ENCODE measurements at places on chromosomes 5 and 9.

GRCh38 chr5:81817980-81818379 lies 67.1 kb upstream of the SSBP2 start:
- peak; percentile 32 for DNase-seq

DNA sequence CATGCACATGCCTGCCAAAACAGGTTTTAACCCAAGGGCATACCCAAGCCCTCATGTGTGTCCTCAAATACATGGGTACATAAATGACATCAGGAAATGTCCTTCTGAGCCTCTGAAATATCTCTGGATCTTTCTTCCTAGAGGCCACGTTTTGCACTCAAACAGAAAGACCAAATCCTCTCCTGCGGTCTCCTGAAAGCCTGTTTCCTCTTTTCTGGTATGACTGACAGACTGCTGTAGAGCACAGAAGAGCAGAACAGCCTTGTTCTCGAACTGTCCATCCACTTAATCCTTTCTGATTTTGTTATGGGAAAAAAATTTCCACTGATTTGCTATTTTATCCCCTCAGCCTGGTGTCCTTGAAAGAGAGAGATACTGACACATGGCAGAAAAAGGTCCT lies 107.2 kb downstream of the ASTN2 start:
- no peak for DNase-seq

DNA sequence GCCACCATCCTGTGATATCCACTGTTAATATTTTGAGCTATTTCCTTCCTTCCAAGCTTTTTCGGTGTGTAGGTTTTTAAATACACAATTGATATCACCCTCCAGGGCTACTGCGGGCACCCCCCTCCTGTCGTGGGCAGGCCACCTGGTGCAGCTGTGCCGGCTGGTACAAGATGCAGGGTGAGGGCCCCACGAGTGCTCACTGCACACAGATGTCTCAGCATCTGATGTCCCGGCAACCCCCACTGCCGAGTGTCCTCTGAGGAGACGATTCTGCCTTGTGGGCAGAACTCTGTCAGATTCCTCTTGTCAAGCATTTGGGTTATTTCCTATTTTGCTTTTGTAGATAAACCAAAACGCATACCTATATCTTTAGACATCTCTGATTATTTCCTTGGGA lies 25.1 kb downstream of the CACNA1B start:
- no peak for DNase-seq

GRCh38 chr5:150235500-150235854 lies 45.6 kb downstream of the SLC6A7 start:
- no peak for DNase-seq

DNA sequence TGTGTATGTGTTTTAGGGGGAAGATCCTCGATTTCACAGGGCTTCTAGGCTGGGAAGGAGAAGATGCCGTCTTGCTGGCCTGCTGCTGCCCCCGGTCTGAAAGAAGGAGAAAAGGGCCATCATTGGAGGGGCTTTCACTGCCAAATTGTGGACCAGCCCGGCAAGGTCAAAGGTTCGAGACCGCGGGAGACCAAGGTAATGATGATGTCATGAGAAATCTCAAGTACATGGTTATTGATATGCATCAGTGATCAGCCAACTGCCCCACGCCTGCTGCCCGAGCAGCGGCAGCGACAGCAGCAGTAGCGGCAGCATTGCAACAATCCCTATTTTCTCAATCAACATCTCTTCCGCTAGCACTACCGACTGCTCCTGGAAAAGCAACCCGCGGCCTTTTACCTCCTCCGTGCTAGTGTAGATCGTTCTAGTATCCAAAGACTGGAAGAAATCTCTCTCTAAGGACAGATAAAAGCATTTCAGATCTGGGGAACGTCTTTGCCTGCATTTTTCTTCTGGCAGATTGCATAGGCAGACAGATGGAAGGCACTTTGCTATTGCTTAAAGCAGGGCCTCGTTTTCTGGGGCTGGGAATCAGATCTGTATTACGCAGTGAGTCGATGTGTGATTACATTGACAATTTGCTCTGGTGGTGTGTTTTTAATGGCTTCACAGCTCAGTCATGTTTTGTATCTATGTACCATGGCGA lies 215.3 kb downstream of the MEF2C start:
- DNase-seq, result no peak

- DNase-seq, result no peak
These were observed 37.9 kb upstream of the SH3PXD2B start for GRCh38 chr5:172492097-172492840.

DNA sequence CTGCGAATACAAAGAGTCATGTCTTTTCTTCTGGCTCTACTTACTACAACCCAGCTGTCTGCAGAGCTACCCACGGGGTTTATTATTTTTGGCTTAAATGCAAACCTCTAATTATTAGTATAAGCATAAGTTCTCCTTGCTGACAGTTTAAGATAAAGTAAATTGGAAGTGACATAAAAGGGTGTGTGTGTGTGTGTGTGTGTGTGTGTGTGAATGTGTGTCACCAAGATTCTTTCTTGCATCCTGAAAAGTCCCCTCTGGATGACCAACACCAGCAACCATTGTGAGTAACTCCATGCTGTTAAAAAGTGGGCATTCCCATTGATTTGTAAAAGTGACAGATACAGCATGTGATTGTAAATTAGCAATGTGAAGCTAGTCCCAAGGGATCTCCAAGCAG lies 803.8 kb upstream of the ZNF608 start:
- DNase-seq, result no peak

GRCh38 chr5:76570153-76570552 lies 53.0 kb downstream of the F2RL2 start:
- no peak for DNase-seq

DNA sequence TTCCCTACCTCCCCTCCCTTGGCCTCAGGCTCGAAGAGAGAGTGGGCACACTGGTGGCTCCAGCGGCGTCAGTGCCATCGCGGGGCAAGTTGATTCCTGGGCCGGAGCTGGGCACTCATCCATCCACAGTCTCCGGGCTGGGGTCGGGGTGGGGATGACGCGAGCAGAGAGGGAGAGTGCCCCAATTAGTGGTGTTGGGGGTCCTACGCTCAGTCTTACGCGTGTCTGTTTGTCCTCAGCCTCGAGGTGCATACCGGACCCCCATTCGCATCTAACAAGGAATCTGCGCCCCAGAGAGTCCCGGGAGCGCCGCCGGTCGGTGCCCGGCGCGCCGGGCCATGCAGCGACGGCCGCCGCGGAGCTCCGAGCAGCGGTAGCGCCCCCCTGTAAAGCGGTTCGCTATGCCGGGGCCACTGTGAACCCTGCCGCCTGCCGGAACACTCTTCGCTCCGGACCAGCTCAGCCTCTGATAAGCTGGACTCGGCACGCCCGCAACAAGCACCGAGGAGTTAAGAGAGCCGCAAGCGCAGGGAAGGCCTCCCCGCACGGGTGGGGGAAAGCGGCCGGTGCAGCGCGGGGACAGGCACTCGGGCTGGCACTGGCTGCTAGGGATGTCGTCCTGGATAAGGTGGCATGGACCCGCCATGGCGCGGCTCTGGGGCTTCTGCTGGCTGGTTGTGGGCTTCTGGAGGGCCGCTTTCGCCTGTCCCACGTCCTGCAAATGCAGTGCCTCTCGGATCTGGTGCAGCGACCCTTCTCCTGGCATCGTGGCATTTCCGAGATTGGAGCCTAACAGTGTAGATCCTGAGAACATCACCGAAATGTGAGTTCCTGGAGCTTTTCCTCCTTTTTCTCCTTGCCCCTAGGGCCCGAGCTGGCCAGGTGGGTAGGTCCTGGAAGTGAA lies 861 bp downstream of the NTRK2 start:
- DNase-seq, result no peak

DNA sequence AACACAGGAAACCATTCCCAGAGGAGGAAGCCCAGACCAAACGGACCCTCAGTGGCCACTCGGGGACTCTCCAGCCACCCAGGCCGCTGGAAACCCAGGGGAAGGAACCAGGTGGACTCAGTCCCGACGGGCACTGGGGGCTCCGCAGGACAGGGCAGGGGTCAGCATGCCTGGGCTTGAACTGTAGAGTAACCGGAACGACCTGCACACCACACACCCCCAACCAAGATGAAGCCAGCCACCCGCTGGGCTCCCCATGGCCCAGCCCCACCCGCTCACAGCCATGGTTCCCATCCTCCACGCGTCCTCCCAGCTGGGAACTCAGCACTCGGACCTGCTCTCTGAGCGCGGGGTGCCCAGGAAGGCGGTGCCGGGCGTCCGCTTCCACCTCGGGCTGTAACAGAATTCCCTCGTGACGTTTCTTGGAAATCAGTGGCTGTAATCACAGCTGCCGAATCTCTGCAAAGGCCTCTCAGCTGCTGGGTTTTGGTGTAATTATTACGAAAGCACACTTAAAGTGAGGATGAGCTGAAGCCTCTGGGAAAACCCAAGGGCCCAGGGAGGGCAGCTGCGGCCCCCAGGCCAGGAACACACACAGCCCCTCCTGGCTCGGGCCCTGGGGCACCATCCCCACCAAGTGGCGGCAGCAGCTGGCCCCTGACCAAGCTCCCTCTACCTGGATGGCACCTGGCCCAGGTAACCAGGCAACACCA lies 13.8 kb downstream of the NACC2 start:
- DNase-seq, result no peak

- DNase-seq, result no peak
These were observed 64.6 kb upstream of the FCN1 start for GRCh38 chr9:134982311-134982710.

DNA sequence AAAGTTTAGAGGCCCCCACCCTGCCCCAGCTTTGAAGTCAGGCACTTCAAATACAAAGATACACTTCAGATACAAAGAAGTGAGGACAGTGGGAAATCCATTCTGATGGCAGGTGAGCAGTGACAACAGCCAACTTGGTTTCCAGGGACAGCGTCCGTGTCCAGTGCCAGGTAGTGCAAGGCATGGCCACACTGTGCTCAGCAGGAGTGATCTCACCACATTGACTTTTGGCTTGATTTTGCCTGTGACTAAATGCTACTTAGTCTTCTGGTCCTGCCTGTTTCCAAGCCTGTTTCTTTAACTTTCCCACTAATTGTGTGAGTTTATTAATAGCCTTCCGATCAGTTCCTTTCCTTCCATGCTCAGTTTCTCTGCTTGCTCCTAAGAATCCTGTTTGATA lies 72.6 kb upstream of the PALM2AKAP2 start:
- no peak for DNase-seq

DNA sequence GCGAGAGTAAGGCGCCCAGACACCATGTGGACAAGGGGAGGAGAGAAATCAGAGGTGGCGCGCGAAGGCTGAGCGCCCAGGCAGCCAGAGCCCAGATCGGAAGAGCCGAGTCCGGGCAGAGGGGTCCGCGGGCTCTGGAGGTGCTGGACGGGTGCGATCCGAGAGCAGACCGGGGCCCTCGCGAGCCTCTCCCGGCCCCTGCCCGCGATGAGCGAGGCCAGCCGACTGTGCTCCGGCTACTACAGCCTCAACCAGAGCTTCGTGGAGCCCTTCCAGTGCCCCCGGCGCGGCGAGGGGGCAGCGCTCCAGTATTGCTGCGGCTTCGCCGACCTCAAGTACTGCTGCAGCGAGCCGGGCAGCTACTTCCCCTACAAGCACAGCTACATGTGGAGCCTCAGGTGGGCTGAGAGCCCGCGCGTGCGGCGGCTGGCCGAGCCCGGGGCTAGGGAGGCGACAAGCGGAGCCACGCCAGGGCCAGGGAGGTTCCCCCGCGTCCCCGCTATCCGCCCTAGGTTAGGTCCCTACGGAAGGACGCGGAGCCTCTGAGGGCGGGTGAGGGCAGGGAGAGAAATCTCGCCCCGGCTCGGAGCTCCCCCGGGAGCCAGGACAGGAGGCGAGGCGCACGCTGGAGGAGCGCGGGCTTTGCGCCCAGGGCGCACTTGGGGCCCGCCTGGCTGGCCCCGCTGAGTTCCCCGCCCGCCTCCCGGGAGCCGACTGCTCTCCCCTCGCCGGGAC lies at the start of gene SHISAL2B:
SHISAL2B (plus strand) TSS at position 87 of the 735 bp plus-strand sequence; CDS start at position 208, 121 bp downstream.
- DNase-seq, result no peak

GRCh38 chr9:69389437-69389995 lies 64.5 kb downstream of the ENTREP1 start:
- DNase-seq, result no peak

- no peak for DNase-seq
These were observed 12.1 kb upstream of the DIPK1B start for GRCh38 chr9:136700304-136700703.

DNA sequence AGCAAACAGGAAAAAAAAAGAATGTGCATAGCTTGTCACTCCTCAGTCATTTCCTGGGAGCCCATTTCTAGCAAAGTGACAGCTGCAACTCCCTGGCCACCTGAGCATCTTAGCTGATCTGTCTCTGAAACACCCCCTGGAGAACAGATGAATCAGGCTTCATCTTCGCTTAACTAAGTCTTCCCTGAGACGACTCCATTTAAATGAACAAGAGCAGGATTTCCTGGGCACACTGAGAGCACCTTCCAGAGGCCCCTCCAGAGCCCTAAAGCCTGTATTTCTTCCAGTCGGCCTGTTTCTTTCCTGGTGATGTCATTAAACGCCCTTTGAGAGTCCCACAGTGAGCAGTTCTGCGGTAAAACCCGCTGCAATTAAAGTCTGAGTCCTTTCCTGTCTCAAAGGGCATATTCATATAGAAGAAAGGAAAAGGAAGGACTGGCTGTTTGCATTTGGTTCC lies 13.9 kb downstream of the TGFBI start:
- no peak for DNase-seq

- no peak for DNase-seq
These were observed 34.8 kb upstream of the TENT4A start for GRCh38 chr5:6678385-6678784.

GRCh38 chr9:33161011-33161588 lies 6.0 kb downstream of the B4GALT1 start:
- peak; percentile 65 for DNase-seq

- DNase-seq, result no peak
These were observed 16.1 kb downstream of the FBP1 start for GRCh38 chr9:94623253-94623652.

GRCh38 chr5:80238097-80238496 lies 17.8 kb downstream of the SERINC5 start:
- peak; percentile 52 for DNase-seq

GRCh38 chr5:44365345-44365744 lies 23.9 kb downstream of the FGF10 start:
- no peak for DNase-seq

DNA sequence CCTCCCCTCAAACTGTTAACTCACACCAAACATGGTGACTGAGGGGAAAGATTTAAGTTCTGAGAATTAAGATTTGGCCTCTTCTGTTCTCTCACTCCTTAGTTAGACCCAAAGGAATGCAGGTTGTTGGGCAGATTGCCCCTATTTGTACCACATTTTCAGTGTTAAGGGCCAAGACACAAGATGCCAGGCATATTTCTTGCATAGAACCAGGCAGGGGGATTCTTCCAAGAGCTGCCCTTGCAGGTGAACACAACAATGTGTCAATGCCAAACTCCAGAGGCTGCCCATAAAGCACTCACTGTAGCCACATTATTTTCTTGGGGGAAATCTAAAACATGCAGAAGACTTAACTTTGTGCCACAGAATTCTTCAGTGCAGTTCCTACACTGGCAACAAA lies 14.7 kb downstream of the MPDZ start:
- DNase-seq, result no peak

Measured in CD4-positive, alpha-beta T cell treated with Interleukin-6 for 4 hours (primary cell).